Calu3 (cell line): ENCODE measurements at places on chromosomes 11 and 22. TPM values are rescaled to one million over a fixed set of nuclear protein-coding genes. Genes with fewer than 3 reads are reported as not detected.

The ELMOD1 gene
- 0.35 TPM in 1 of 2 replicates, not detected in the other for total RNA-seq

The GLYATL1 gene
- not detected in 2 replicates for total RNA-seq

The GLB1L2 gene
- 15.5 and 19.0 TPM in 2 replicates for total RNA-seq

The CHRM1 gene
- not detected in 2 replicates for total RNA-seq

The IGF2 gene
- 0.37 and 0.45 TPM in 2 replicates for total RNA-seq

The CWC15 gene
- total RNA-seq: 38.8 and 48.6 TPM in 2 replicates

The SPTBN2 gene
- 41.3 and 46.3 TPM in 2 replicates for total RNA-seq

The THYN1 gene
- total RNA-seq: 26.0 and 27.2 TPM in 2 replicates

DNA sequence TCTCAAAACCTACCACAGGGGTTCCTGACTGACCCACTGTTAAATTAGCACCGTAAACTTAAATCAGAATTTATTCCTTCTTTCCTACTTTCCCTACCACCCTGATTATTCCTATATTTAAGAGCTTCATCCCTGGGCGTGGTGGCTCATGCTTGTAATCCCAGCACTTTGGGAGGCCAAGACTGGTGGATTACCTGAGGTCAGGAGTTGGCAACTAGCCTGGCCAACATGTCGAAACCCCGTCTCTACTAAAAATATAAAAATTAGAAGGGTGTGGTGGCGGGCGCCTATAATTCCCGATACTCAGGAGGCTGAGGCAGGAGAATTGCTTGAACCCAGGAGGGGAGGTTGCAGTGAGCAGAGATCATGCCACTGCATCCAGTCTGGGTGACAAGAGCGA, 20.3 kb downstream of the ALG9 start:
- H3K4me1 ChIP-seq: no peaks in the 10 kb centered on the region
- DNase-seq: no peak
- no peaks in the 10 kb centered on the region for H3K36me3 ChIP-seq
- no peak overlapping the region for H3K27ac ChIP-seq
- no peaks in the 10 kb centered on the region for H3K27me3 ChIP-seq

- no peaks in the 10 kb centered on the region for H3K27me3 ChIP-seq
- H3K4me1 ChIP-seq: peaks cover 14% of the 10 kb centered on the region
- H3K27ac ChIP-seq: peak overlapping the region; percentile 58
These were observed 789 bp downstream of the SPECC1L start for GRCh38 chr22:24271386-24271854.

DNA sequence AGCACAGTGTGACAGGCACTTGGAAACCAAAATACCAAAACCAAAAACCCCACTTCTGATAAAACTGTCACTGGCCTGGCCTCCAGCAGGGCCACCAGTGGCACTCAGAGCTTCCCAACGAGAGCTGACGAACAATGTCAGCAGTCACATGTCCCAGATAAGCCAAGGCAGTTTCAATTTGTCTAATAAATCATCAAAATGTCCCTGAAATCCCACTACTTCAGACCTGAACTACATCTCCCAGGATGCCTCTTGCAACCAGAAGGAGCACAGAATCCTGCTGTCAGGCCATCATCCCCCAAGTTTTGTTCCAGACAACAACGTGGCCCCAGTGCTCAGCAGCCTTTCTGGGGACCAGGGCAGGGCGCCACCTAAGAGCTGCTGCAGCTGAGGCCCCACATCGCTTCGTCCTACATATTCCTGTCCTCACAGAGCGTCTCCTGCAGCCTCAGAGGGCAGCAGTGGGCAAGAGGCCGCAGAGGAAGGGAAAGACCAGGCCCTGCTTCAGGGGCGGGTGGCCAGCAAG, 25.1 kb downstream of the LRFN4 start:
- no peak overlapping the region for H3K4me3 ChIP-seq
- H3K36me3 ChIP-seq: no peaks in the 10 kb centered on the region
- peaks cover 43% of the 10 kb centered on the region for H3K4me1 ChIP-seq
- no peak for DNase-seq
- no peaks in the 10 kb centered on the region for H3K27me3 ChIP-seq
- H3K27ac ChIP-seq: no peak overlapping the region

DNA sequence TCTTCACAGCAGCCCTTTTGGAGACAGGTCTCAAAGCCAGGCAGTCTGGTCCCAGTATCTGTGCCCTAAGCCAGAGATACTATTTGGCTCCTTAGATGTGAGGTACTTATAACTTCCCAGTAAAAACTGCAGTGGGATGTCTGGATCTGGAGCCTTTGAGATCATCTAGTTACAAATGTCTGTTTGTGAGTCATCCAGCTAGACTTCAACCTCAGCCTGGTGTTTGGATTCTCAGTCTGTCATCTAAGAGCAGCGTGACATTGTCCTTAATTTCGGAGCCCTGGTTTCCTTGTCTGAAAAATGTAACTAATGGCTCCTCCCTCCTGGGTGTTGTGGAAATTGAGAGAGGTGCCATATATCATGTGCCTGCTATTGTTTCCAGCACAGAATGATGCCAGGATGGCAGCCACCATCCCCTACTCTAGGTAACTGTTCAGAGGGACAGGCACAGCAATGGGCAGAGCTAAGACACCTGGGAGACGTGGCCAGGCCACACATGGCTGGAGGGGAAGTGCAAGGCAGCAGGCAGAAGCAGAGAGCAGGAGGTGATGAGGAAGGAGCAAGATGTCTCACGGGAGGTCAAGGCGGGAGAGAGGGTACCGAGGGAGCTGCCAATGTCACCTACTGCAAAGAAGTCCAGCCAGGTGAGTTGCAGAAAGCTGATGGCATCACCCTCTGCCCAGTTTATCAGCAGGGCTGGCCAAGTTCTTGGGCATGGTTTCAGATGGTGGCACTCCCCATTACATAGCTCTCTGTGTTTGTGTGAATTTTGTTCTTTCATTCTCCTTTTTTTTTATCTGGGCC, 20.6 kb upstream of the ST3GAL4 start:
- H3K27me3 ChIP-seq: no peaks in the 10 kb centered on the region
- DNase-seq: no peak
- H3K36me3 ChIP-seq: peaks cover 13% of the 10 kb centered on the region
- peaks cover 24% of the 10 kb centered on the region for H3K4me1 ChIP-seq
- peak overlapping the region; percentile 30 for H3K27ac ChIP-seq

DNA sequence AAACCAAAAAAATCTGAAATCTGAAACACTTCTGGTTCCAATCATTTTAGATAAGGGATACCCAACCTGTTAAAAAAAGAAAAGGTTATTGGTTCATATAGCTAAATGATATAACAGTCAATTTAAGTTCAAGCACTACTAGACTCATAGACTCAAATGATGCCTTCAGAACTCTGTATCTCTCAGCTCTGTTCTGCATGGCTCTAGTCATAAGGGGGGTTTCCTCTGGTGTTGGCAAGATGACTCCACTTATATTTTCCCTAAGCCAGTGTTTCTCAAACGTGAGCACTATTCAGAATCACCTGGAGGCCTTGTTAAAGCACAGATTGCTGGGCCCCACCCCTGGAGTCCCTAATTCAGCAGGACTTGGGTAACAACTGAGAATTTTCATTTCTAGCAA, 11.5 kb upstream of the RRAS2 start:
- H3K36me3 ChIP-seq: no peaks in the 10 kb centered on the region
- no peak overlapping the region for H3K4me3 ChIP-seq
- DNase-seq: no peak
- no peak overlapping the region for H3K27ac ChIP-seq
- H3K27me3 ChIP-seq: no peaks in the 10 kb centered on the region
- H3K4me1 ChIP-seq: peaks cover 11% of the 10 kb centered on the region

- H3K36me3 ChIP-seq: peaks cover 41% of the 10 kb centered on the region
- H3K27ac ChIP-seq: peak overlapping the region; percentile 98
- H3K27me3 ChIP-seq: no peaks in the 10 kb centered on the region
- peak overlapping the region; percentile 73 for H3K4me3 ChIP-seq
- DNase-seq: peak; percentile 56
These were observed 698 bp downstream of the PAK1 start for GRCh38 chr11:77472991-77473800.

DNA sequence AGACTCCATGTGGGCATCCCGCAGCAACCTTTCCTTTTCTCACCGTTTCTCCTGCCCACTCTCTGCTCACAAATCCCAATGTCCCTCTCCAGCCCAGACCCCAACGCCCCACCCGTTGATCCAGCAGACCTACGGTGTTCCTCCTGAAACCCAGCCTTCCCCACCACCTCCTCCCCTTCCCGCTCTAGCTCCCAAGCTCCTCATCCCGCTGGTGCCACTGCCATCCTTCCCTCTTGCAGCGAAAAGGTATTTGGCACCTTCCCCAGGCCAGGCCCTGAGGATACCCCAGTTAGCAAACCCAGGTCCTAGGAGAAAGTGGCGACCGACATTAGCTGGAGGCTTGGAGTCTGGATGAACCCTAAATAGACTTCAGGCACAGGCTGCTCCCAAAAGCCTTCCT, 84.0 kb upstream of the RTL6 start:
- DNase-seq: no peak
- H3K27ac ChIP-seq: no peak overlapping the region
- H3K27me3 ChIP-seq: peaks cover 100% of the 10 kb centered on the region
- H3K4me1 ChIP-seq: peaks cover 6% of the 10 kb centered on the region

DNA sequence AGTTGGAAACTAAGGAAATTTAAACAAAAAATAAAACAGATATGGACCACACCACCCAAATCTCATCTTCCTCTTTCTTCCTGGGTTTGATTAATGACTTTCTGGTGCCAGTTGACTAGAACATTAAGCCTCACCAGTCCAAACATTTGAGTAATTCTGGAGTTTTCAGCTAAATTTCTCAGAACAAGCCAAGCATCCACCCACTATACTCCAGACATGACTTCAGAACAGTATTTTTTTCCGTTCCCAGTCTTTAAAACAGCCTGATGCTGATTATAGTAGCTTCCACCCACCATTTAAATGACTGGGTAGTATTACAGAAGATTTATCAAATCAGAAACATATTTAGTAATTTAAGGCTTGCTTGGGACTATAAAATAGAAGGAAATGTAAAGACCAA, 230.9 kb upstream of the UBASH3B start:
- DNase-seq: no peak
- no peak overlapping the region for H3K27ac ChIP-seq
- no peak overlapping the region for H3K4me3 ChIP-seq
- H3K36me3 ChIP-seq: no peaks in the 10 kb centered on the region
- peaks cover 24% of the 10 kb centered on the region for H3K27me3 ChIP-seq

DNA sequence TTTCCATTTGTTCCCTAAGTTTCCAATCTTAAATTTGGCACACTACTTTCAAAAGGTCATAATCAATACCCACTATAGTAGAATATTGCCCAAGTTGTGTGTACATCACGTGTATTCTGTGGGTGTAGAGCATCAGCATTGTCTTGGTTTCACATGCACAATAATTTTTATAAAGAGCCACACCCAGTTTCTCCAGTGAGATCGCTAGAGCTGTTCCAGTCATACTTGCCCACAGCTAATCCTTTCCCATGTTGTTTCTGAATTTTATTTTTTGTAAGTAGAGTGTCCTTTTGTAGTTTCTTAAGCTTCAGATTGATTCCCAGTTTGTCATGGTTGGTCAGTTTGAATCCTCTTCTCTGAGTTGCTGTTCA, 13.7 kb downstream of the FAM118B start:
- H3K4me1 ChIP-seq: peaks cover 3% of the 10 kb centered on the region
- no peaks in the 10 kb centered on the region for H3K36me3 ChIP-seq
- H3K27me3 ChIP-seq: no peaks in the 10 kb centered on the region
- H3K27ac ChIP-seq: no peak overlapping the region
- no peak for DNase-seq

GRCh38 chr11:108538502-108538901, 40.3 kb upstream of the POGLUT3 start:
- H3K36me3 ChIP-seq: peaks cover 10% of the 10 kb centered on the region
- H3K4me3 ChIP-seq: no peak overlapping the region
- H3K27me3 ChIP-seq: no peaks in the 10 kb centered on the region
- no peak for DNase-seq
- peaks cover 13% of the 10 kb centered on the region for H3K4me1 ChIP-seq

DNA sequence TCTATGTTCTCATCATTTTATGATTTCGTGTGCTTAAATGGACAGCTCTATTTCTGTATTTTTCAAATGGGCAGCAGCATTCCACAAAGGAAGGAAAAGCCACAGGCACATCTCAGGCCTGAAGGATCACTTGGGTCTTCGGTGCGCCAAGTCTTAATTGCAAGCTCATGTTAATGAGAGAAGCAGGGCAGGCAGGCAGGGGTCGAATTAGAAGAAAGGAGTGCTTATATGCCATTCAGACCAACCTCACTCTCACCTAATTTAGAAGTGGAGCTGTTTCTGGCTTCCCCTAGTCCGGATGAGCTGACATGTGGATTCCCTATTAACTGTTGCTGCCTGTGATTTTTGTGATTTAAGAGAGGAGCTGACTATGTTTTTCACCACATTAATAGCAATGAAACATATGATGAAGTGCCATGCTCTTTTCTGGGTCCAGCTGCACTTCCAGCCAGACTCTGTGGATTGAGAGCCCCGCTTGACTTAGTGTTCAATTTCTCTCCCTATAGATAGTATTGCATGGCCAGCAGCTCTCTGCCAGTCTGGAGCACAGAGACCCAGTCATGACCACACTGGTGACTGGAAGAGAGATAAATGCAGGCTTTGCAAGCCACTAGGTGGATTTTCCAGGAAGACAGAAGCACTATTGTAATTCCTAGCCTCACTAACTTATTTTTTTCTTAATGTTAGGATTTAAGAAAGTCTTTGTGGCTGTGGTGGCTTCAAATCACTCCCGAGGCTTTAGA, 373.9 kb upstream of the FAT3 start:
- no peak for DNase-seq
- no peak overlapping the region for H3K4me3 ChIP-seq
- no peak overlapping the region for H3K27ac ChIP-seq
- H3K27me3 ChIP-seq: no peaks in the 10 kb centered on the region

DNA sequence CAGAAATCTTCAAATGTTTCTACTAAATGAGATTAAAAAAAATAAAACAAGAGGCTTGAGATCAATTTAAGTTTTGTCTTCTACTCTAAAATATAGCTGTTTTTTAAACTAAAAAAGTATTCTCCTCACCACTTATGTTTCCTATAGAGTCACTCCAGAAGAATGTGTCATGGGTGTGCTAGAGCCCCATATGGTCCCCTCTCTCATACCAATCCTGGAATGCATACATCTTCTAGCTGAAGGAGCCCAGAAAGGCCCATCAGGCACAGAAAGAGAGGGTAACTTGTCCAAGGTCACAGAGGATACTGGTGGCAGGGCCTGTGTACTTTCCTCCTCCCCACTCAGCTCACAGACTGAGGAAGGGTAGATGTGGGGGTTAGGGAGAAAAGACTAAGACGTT, 34.4 kb downstream of the RELT start:
- H3K36me3 ChIP-seq: peaks cover 13% of the 10 kb centered on the region
- H3K4me1 ChIP-seq: no peaks in the 10 kb centered on the region
- no peak overlapping the region for H3K27ac ChIP-seq
- DNase-seq: no peak
- no peaks in the 10 kb centered on the region for H3K27me3 ChIP-seq

DNA sequence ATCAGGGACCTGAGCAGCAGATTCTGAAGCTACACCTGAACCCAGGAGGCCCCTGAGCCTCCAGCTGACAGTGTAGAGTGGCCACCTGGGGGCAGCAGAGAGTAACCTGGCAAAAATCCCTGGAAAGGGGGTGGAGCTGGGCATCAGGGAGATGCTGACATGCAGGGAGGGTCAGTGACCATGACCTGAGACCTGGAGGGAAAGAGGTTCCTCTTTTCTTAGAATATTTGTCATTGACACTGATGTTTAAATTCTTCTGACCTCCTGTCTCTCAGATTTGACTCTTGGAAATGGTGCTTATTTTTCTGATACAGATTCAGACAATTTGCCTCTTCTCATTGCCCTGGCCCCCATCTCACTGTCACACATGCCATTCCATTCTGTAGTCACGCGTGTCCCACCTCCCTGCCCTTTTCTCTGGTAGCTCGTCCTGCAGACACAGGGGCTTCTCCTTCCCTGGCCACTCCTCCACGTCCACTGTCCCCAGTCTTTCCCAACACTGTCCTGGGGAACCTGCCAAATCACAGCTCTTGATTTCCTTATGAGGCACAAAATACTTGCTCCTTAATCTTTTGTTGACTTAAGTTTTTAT, 117.2 kb upstream of the IGLL5 start:
- DNase-seq: peak; percentile 84
- H3K4me1 ChIP-seq: no peaks in the 10 kb centered on the region
- no peak overlapping the region for H3K4me3 ChIP-seq
- no peaks in the 10 kb centered on the region for H3K36me3 ChIP-seq
